NCI-H1417 treated with DMSO at 0.1 percent for 48 hours (cell line): ENCODE measurements at places on chromosomes 16 and 17.

GRCh38 chr16:75288596-75289120 lies 37.2 kb upstream of the BCAR1 start:
- no peak for DNase-seq

DNA sequence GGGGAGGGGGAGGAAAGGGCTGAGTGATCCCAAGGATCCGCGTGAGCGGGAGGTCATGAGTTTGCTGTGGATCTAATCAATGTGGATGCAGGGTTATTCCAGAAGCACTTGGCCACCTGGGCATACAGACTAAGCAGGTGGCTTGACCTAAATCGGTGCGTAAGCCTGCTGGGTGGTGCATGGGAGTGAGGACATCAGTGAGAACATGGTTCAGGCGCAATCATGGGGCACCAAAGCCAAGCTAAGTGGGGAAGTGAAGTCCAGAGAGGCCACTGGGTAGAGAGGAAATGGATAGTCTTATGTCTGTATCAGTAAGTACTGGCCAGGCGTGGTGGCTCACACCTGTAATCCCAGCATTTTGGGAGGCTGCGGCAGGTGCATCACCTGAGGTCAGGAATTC lies 18.9 kb upstream of the MFSD6L start:
- no peak for DNase-seq

DNA sequence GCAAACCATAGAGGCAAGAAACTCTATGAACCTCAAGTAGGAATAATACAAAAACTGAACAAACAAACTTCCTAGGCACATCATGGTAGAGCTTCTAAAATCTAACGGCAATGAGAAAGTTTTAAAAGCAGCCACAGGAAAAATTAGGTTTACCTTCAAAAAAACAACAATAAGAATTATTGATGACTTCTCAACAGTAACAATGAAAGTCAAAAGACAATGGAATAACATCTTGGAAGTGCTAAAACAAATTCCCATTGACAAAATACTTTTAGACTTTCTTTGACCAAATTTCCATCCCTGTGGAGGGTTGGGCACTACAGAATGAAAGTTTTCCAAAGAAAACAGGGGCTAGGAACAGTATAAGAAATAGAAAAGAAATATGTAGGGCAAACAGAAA lies 222.9 kb upstream of the ERCC4 start:
- no peak for DNase-seq

DNA sequence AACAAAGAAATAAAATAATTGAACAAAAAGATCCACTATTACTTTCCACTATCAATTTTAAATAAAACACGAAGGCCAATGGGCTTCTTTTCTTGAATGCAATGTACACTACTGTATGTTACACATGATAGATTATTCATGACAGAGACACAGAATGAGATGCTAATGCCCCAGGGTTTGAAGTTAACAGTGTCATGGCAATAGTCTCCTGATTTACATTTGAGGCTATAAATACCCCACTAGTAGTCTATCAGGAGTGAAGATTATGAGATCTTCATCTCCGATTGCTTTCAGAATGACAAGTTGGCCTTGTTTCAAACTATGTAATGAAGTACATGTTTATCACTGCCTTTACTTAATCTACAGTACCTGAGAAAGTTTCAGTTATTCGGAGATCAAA lies 84.4 kb downstream of the RPGRIP1L start:
- DNase-seq = no peak

GRCh38 chr17:43068570-43069367 lies 43.7 kb downstream of the RND2 start:
- DNase-seq = no peak

GRCh38 chr16:53913099-53913870 lies 209.3 kb downstream of the FTO start:
- DNase-seq = no peak

GRCh38 chr16:50585331-50585776 lies 37.2 kb downstream of the NKD1 start:
- DNase-seq = no peak

DNA sequence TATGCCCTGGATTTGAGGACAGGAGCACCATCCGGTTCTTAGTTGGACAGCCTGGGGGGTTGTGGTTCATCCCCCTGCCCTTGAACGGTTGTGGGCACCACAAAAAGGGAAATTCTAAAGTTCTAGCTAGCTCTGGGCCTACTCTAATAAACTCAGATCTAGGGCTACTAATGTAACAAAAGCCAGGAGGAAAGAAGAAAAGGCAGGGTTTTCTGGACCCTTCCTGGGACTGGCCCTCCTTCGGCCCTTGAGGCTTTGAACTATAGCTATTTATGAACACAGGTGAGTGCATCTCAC lies 15.1 kb downstream of the ETV4 start:
- DNase-seq = no peak

DNA sequence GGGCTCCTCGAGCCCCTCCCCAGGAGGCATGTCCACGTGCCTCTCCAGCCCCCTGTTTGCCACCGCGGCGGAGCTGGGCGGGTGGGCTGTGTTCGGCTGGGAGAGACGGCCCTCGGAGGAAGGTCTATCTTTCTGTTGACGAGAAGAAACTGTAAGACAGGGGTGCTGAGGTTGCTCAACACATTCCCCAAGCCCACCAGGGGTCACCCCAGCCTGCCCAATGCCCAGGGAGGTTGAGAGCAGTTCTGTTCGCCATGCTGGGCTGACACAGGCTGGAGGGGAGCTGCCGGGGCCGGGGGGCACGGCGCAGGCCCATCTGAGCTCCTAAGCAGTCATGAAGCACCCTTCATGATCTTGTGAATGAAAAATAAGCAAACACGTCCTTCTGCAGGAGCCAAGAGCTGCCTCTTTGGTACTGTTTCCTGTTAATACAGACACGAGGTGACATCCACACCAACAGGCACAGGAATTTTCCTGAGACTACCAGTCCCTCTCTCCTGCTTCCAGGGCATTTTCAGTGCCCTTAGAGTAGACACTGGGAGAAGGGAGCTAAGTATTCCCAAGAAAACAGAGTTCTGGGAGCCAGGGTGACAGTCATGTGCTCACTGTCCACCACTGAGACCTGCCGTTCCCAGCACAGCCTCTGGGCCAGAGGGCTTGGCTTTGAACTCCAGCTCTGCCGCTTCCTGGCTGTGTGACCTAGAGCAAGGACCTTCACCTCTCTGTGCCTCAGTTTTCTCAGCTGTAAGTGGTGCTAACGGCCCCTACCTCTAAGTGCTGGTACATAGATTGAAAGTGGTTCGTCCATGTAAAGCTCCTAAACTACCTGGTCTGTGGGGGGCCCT lies 9.2 kb downstream of the UBALD2 start:
- DNase-seq = no peak

GRCh38 chr16:10083301-10083700 lies 98.9 kb downstream of the GRIN2A start:
- DNase-seq = no peak

GRCh38 chr17:82063424-82064415 lies 1.9 kb downstream of the DUS1L start:
- DNase-seq = no peak

DNA sequence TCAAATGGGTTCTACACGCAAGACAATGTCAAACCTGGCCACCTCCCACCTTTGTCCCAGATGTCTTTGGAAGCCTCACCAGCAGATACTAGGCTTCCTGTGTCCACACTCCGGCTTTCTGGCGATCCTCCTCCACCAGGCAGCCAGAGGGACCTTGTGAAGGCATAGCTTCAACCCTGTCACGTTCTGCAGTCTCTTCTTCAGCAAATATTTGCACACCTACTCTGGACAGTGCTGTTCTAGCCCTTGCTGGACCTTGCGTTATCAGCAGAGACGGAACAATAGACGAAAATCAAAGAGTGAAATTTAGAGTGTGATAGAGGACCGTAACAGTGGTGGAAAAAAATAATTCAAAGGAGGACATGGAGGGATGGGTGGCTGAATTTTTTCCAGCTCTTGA lies 38.5 kb upstream of the KIFC3 start:
- no peak for DNase-seq

- no peak for DNase-seq
Measured at GRCh38 chr16:24873028-24873427, 27.3 kb downstream of the SLC5A11 start.

DNA sequence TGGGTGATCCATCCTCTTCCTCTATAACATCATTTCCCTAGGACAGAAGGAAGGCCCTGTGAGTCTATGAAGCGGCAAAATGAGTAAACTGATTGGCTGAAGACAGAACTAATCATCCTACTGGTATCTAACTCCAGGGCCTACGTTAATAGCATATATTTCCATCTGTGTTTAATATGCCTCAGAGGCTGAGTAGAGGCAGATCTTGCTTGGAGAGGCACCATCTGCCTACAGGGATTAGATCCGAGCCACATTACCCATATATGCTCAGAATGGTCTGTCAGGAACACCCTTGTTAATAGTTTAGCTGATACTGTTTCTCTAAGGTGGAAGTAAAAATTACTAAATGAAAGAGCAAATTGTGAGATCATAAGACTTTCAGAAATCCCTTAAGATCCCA lies 13.2 kb upstream of the FOXJ1 start:
- no peak for DNase-seq

DNA sequence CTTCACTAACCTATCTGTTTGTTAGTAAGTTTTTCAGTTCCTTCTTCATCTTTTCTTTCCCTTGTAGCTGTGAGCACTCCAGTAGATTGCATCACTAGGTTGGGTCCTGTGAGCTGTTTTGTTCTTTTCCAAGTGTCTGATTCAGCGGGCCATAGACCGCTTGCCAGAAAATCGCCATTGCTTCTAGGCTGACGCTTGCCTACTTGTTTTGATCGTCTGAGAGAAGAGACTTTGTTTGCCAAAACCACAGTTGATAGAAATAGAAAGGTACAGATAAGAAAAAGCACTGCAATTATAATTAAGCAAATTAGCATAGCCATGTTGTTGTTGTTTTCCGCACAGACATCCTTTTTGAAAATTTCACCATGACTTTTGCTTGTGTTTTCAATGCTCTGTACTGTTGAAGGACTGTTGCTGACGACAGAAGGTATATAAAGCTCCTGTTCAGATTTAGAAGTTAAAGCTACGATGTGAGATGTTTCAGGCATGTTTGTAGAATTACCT lies 3.1 kb downstream of the EVI2A start:
- no peak for DNase-seq

- DNase-seq = no peak
Measured at GRCh38 chr16:10752843-10753523, 9.3 kb downstream of the NUBP1 start.

DNA sequence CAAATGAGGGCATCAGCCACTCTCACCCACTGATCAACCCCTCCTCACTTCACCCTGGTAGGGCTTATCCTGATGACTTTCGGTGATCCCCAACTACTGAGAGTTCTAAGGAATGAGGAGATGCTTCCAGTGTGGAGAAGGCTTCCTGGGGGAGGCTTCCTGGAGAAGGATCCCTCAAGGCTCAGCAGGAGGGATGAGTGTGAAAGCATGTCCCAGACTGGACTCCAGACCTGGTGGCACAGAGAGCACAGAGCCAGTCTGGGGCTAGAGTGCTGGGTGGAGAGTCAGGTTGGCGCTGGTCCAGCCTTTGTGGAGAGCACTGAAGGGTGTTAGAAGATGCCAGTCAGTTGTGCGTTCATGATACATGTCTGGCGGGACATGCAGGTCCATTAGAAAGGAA lies 53.7 kb downstream of the PLD6 start:
- no peak for DNase-seq

DNA sequence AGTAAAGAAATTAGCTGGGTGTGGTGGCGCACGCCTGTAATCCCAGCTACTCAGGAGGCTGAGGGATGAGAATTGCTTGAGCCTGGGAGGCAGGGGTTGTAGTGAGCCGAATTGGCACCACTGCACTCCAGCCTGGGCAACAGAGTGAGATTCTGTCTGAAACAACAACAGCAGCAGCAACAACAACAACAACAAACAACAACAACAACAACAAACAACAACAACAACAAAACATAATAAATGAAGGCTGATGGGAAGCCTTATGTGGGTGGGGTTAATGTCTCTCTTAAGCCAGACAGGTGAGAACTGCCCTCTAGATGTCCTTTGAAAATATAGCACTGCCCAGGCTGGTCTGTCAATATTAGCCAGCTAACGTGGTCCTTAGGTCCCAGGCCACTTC lies 107.3 kb downstream of the MSI2 start:
- no peak for DNase-seq

DNA sequence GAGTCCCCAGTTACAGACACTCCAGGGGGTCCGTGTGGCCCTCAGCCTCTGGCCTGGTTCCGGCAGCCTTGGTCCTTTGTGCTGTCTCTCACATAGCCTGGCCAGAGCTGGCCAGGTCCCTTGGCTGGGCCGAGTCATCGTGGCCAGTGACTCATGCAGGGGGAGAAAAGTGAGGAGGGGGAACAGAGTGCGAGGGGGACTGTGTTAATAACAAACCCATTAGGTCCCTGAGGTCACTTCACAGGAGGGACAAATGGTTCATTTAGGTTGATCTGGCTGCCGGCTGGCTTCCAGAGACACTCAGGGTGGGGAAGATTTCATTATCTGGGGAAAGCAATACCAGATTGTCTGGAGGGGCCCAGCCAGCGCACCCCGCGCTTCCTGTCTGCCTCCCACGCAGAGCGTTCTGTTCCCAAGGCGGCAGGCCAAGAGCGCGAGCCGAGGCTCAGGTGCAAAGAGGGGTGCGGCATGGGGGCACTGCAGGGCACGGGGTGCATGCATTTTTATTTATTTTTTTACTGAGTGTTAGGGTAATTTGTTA lies 223.1 kb downstream of the SEC14L1 start:
- no peak for DNase-seq

- DNase-seq = no peak
Measured at GRCh38 chr17:17942846-17943245, 29.4 kb downstream of the TOM1L2 start.

DNA sequence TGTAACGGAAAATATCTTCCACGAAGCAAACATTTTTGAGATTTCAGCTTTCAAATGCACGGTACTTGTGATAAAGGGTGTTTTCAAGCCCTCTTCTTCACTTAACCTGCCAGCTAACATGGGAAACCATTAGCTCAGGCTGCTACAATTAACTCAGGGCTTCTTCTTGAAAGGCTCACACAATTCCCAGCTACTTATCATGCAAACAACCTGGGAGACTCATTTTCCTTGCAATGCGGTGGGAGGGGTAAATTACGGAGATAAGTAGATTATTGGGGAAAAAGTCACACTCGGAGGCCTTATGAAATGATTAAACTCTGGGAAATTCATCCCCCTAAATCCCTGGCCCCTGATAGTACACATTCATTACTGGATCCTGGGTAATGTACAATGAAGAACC lies 266.4 kb downstream of the STX8 start:
- no peak for DNase-seq

- DNase-seq = no peak
Measured at GRCh38 chr16:80210787-80211186, 330.0 kb upstream of the DYNLRB2 start.
